ENCODE measurements at places on chromosomes 13 and 19.

DNA sequence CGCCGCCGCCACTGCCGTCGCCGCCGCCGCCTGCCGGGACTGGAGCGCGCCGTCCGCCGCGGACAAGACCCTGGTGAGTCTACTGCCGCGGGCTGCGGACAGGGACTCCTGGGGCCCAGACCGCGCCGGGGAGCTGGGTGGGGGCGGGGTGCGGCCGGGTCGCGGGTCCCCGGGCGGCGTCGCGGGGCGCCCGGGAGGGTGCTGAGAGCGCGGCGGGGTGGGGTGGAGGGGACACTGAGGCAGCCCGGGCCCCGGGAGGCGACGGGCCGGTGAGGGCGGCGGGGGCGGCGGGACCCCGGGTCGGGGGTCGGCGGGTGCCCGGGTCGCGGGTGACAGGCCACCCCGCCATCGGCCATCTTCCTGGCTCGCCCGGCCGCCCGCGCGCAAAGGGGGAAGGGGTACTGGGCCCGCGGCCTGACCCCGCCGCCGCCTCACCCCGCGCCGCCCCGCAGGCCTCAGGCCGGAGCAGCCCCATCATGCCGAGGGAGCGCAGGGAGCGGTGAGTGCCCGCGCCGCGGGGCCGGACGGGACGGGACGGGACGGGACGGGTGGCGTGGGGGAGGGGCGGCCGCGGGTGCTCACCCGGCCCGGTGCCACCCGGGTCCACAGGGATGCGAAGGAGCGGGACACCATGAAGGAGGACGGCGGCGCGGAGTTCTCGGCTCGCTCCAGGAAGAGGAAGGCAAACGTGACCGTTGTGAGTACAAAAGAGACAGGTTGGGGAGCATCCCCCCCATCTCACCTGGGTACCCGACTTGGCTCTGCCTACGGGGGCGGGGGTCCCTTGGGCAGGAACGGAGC, 489 bp downstream of the CCNE1 start:
- no peak for DNase-seq

DNA sequence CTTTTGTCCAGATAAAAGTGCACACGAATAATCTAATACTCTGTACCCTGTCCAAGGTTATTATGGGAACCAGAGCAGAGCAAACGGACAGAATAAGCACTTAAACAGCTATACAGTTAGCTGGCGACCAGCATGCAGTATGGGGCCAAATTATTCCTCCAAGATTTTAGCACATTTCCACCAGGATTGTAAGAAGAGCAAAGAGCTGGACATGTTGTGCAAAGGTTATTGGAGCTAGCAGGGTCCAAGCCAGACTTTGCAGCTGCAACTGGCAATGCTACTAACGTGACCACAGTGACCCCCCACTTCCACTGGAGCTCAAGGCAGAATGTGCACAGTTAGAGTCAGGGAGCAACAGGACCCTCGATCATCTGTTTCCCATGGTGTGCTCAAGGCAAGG, 89.9 kb downstream of the COL4A1 start:
- DNase-seq = no peak

GRCh38 chr13:44660050-44660449, 83.9 kb upstream of the TSC22D1 start:
- peak; percentile 14 for DNase-seq

DNA sequence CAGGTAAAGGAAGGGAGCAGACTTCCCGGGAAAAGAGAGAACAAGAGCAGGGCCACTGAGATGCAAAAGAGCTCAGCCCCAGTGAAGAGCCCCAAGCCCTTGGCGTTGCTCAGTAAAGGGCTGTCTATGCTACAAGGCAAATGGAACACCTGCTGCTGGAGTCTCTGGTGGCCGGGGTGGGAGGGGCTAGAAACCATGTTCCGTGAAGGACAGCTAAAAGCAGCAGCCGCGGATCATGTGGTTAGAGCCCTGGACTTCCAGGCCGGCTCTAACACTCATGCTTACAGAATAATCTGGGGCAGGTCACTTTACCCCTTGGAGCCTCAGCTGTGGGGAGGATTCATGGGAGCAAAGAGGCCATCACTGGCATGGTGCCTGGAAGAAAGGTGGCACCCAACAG, 17.8 kb downstream of the POU2F2 start:
- no peak for DNase-seq

DNA sequence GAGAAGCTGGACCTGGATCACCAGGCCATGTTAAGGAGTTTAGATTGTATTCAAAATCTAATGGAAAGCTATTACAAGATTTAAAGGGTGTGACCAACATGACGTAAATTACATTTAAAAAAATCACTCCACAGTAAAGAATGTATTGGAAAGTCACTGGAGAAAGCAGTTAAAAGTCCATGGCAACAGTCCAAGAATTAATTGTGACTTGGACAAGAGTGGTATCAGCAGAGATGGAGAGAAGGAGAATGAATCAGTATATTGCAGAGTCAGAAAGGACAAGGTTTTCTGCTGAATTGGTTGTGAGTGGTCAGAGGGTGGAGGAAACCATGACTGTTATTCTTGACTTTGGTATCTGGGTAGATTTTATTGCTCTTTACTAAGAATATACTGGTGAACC, 535.1 kb upstream of the SLITRK1 start:
- peak; percentile 31 for DNase-seq

- DNase-seq = no peak
Measured at GRCh38 chr13:43911278-43911677, 31.6 kb downstream of the LACC1 start.

- DNase-seq = no peak
Measured at GRCh38 chr19:3625996-3626472, 556 bp downstream of the CACTIN start.

DNA sequence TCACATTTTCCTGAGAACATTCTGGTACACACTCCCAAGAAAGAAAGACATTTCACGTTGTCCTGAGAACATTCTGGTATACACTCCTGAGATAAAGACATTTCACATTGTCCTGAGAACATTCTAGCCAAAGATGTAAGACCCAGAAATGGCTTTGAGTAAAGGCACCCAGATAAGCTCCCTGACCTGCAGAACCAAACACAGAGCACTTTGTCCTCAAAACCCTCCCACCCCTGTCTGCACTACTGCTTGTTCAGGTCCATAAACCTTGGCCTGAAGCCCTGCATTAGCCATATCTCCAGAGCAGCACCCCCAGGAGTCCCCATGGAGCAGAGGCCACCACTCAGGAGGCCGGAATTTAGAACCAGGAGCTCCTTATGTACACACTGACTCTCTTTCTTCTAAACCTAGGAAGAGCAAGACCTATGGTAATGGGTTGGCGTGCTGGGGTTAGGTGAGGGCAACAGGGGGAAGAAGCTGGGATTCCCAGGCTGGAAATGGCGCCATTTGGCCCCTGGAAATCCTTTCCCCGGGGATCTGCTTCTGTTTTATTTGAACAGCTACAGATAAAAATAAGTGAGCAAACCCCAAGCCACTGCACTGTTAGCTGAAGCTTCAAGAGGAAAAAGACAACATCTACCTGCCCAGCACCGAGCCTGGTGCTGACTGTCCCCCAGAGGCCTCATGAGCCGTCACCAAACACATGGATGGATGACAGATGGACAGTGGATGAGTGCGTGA, 13.7 kb downstream of the GAS6 start:
- no peak for DNase-seq

GRCh38 chr19:12564016-12564664, 12.9 kb upstream of the ZNF564 start:
- peak; percentile 88 for DNase-seq

GRCh38 chr13:79560954-79561353, 80.0 kb downstream of the NDFIP2 start:
- peak; percentile 55 for DNase-seq

DNA sequence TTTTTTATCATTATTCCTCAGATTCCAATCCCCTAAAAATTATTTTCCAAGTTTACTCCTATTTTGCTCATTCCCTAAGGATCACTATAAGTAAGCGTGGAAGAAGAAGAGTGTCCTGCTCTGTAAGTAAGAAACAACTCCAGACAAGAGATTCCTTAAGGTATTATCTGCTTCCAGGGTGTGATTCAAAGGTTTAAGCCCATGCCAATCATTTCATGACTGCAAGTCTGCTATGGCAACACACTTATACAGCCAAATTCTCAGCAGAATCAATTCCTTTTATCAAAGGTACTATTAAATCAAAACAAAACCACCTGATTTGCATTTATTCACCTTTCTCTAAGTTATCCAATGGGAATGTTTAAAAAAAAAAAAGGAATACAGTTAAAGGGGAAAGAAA, 43.7 kb downstream of the FOXO1 start:
- no peak for DNase-seq

GRCh38 chr13:111035861-111036260, 79.2 kb upstream of the ARHGEF7 start:
- DNase-seq = no peak

- no peak for DNase-seq
Measured at GRCh38 chr13:65606622-65607021, 1623.5 kb downstream of the PCDH9 start.
